Stimulated activated CD4-positive, alpha-beta T cell treated with anti-CD3 and anti-CD28 coated beads, Interleukin-2, amount 100 ng/mL, for 48 hours (primary cell): ENCODE measurements at places on chromosomes 12 and 14.

DNA sequence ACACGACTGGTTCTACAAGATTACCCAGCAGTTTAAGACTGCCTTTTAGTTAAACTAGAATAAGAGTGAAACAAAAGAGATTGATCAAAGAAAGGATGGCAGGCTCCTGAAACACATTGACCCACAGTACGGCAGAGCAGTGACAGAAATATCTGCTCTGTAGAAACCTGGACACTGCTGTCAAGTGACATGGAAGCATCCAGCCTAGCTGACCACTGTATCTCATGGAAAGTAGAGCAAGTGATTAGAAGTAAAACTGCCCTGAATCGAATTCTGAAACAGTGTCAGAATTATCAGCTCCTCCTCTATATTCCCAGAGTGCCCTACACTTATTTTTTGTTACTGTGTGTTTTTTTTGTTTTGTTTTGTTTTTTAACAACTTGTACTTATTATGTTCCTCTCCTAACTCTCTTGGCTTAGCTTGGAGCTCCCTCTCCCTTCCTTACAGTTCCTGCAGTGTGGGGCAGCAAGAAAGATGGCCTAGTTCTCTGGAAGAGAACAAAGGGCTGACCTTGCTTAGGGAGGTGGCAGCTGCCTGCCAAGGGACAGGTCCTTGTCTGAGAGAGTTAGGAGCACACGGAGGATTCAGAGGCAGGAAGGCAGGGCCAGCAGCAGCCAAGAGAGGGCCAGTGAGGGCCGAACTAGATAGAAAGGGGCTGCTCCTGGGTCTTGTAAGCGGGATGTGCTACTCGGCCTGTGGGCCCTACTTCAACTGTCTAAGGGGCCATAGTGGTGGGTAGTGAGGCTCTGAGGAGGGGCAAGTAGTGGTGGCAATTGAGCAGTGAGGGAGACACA, 97.2 kb downstream of the PTPRR start:
- DNase-seq = no peak

- DNase-seq = no peak
These were observed 42.1 kb downstream of the SEC23A start for GRCh38 chr14:39060818-39061437.

DNA sequence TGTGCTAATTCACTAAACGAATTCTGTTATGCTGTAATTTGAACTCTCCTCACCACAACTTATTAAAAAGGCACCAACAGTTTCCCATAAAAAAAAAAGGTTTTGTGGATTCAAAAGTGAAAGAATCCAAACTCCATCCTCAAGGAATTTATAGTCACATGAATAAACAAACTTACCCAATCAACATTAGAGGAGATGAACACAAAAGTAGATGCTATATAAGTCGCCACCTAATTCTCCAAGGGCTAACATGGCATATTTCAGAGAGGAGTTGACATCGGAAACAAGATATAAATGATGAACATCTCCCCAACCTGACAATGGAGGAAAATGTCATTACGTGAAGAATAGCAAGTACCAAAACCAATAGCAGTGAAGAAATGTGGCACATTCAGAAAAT, 265.5 kb upstream of the PRKD1 start:
- DNase-seq = no peak

- DNase-seq = peak; percentile 22
These were observed 33.8 kb downstream of the STK38L start for GRCh38 chr12:27277846-27278260.

GRCh38 chr12:49121047-49121696, 10.0 kb downstream of the TUBA1B start:
- no peak for DNase-seq

- DNase-seq = no peak
These were observed 13.3 kb upstream of the BDKRB2 start for GRCh38 chr14:96191353-96191752.

GRCh38 chr14:74429991-74430390, 4.0 kb upstream of the SYNDIG1L start:
- DNase-seq = no peak
